Body of pancreas (tissue), 4 donors: ENCODE measurements at places on chromosomes 3 and 15.

DNA sequence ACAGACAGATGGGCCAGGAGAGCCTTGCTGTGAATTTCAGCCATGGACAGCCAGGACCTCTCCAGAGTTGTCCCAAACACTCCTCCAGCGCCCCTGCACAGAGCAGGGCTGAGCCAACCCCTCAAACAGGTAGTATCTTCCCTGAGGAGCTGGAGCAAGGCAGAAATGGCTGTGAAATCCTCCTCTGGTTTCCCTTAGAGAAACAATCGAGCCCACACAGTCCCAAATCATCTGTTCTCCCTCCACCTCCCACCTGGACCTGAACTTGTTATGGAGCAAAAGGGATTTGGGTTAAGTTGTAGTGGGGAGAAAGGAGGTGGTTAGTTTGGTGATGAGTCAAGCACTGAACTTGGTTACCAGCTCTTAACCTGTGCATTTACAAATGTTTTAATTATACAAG is 205.7 kb upstream of the BHLHE40 start:
- no peaks in the 10 kb centered on the region for H3K27me3 ChIP-seq
- no peak for DNase-seq
- H3K36me3 ChIP-seq, result no peaks in the 10 kb centered on the region
- peaks cover 74% of the 10 kb centered on the region for H3K4me1 ChIP-seq

DNA sequence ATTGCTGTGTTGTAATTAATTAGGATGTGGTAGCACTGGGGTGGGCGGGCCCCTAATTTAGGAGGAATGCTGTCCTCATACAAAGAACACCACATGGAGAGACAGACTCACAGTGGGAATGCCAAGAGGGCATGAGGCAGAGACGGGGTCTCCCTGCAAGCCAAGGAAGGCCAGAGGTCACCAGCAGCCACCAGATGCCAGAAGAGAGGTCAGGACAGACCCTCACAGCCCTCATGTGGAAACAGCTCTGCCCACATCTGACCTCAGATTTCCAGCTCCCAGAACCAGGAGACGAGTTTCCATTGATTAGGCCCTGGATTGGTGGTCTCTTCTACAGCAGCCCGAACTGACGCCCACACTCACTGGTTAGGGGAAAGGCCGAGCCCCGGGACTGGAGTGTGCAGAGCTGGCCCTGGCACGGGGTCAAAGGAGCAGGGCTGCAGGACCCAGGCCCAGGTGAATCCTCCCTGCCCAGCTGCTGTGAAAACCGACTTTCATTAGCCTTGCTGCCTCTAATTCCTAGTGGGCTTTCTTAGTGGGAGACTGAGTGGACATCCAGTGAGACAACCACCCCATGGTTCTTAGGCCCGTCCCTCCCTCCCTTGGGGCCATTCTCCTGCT is 43.0 kb upstream of the SLC41A3 start:
- peak; percentile 11 for DNase-seq
- H3K36me3 ChIP-seq, result no peaks in the 10 kb centered on the region
- H3K4me1 ChIP-seq, result peaks cover 12% of the 10 kb centered on the region
- H3K27me3 ChIP-seq, result no peaks in the 10 kb centered on the region
- H3K27ac ChIP-seq, result no peak overlapping the region
- no peak overlapping the region for H3K4me3 ChIP-seq

- H3K36me3 ChIP-seq, result no peaks in the 10 kb centered on the region
- H3K4me1 ChIP-seq, result peaks cover 38% of the 10 kb centered on the region
- H3K4me3 ChIP-seq, result no peak overlapping the region
- H3K27me3 ChIP-seq, result no peaks in the 10 kb centered on the region
- DNase-seq, result no peak
- no peak overlapping the region for H3K27ac ChIP-seq
Observed at GRCh38 chr3:4745235-4745610, 234.0 kb upstream of the BHLHE40 start.

- no peak overlapping the region for H3K27ac ChIP-seq
- no peaks in the 10 kb centered on the region for H3K36me3 ChIP-seq
- no peak overlapping the region for H3K4me3 ChIP-seq
- peak; percentile 71 for DNase-seq
Observed at GRCh38 chr3:73508330-73508954, 116.3 kb downstream of the PDZRN3 start.

DNA sequence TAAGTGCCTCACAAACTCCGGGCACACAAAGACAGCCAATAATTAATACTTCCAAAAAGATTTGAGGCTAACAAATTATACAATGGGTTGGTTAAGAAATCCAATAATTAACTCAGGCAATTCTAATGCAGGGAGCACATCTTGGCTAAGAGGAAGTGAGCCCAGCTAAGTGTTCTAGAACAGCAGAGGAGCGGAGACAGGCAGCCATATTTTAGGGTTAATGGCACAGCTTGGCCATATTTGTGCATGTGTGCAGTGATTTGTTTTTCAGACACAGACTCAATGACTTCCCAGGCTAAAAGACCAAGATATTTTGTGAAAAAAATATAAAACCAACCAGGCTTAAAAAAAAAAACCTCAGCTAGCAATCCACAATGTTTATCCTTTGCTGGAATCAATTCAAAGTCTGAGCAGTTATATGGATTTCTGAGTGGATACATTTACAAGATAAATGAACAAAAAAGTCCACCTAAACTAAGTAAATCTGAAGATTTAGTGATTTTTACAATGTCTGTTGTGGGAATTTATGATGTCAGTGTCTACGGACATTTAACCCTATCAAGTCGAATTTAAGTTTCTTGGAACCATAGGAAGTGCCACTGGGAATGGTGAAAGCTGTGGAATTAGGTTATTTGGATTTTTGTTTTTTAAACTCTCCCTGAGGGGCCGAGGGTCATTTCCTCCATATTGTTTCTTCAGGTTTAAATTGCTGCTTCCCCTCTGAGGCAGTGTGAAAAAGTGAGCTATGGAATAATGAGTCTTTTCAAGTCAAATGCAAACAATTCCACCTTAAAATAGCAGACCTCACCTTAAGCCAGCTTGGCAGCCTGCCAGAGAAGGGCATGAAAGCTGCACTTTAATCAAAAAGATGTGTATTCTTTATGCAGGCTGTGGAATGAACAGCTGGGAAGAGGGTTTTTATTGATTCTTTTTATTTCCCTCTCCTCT is 413.7 kb upstream of the TBL1XR1 start:
- peaks cover 75% of the 10 kb centered on the region for H3K4me1 ChIP-seq
- H3K27me3 ChIP-seq, result no peaks in the 10 kb centered on the region
- H3K27ac ChIP-seq, result peak overlapping the region; percentile 17
- H3K4me3 ChIP-seq, result no peak overlapping the region
- no peaks in the 10 kb centered on the region for H3K36me3 ChIP-seq
- DNase-seq, result peak; percentile 78
